ENCODE measurements at places on chromosomes 5 and 9.

DNA sequence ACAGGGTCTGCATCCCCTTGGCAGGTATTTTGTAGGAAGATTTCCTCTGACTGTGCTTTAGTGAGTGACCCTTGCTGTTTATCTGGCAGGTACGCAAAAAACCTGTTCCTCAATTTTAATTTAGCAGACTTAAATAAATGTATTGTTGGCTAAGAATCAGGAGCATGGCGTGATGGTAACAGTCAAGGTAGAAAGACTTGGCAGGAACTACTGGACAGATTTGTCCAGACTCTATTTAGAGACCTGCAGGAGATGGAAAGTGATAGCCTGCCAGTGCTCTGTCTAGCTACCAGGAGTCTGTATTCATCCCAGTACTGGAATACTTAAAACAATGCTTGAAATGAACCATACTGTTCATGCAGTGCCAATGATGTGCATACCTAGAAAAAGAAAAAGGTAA, 78.8 kb upstream of the MAST4 start:
- peak; percentile 9 for DNase-seq

- DNase-seq: peak; percentile 20
Observed at GRCh38 chr5:14153071-14153864, 10.1 kb downstream of the TRIO start.

DNA sequence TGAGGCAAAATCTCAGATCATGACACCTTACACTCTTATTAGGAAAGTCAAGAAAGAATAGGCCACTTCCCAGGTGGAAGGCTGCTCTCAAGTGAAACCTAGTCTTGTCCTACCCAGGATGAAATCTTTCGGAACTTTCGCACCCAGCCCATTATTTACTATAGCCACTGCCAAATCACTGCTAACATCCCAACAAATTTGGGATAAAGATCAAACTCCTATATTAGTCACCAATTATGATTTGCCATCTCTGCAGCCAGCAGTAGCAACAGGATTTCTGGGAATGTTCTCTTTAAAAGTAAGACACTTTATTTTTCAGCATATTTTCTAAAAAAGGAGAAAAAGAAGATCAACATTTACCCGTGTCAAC, 224.6 kb downstream of the GAS1 start:
- DNase-seq: no peak

GRCh38 chr9:108211411-108211955, 644.3 kb downstream of the ACTL7B start:
- DNase-seq: no peak

DNA sequence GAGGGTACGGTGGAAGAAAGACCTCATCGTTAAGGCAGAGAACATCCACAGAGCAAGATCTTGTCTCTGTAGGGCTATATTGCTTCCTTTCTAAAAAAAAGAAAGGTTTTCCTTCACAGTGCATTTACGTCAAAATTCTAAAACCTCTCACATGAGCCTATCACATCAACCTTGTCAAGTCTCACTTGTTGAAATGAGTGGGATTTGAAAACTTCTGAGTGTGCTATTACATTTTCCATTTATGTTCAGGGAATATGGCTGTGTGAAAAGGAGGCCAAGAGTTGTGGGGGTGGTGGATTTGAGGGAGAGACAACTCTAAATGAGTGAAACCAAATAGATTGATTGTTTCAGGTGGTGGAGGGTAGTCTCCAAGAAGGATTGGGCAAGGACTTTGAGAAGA, 147.1 kb upstream of the MPDZ start:
- DNase-seq: no peak

DNA sequence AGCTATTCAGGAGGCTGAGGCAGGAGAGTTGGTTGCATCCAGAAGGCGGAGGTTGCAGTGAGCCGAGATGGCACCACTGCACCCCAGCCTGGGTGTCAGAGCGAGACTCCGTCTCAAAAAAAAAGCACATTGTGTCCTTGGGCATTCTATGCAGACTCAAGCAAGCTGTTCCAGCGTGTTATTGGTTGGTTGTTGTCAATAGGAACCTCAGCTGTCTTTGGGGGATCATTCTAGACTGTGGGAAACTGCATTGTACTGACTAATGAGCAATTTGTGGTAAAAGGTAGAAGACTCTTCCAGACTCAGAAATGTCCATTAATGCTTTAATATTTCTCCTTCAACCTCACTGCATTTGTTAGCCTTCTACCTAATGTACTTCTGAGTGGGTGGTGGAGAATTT, 379.5 kb upstream of the GRAMD2B start:
- DNase-seq: peak; percentile 31

GRCh38 chr9:17807613-17808282, 228.9 kb downstream of the SH3GL2 start:
- DNase-seq: peak; percentile 83

GRCh38 chr9:91930475-91930874, 19.6 kb downstream of the ROR2 start:
- no peak for DNase-seq

- DNase-seq: no peak
Observed at GRCh38 chr5:128487041-128487440, 51.0 kb downstream of the FBN2 start.

GRCh38 chr5:149807176-149807575, 77.1 kb downstream of the PPARGC1B start:
- no peak for DNase-seq

DNA sequence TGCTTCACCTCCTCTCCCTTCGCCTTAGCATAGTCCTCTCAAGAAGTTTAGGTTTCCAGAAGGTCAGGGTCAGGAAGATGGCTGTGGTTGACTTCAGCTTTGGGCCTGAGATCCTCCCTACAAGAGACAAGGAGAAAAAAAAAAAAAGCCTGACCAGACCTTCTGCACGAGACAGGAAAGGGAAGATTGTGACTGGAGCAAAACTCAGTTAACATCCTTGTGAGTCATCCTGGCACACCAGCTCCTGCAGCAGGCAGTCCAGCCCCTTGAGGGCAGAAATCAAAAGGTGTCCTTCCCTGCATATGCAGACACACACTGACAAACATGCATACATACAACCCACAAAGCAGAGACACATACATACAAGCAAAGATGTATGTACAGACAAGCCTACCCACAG, 18.0 kb upstream of the ENHO start:
- no peak for DNase-seq

- DNase-seq: peak; percentile 35
Observed at GRCh38 chr5:56816546-56817081, 1.3 kb downstream of the MAP3K1 start.

- DNase-seq: no peak
Observed at GRCh38 chr9:107224252-107224651, 58.8 kb upstream of the RAD23B start.

GRCh38 chr5:119078071-119078846, 7.4 kb downstream of the DMXL1 start:
- no peak for DNase-seq

- no peak for DNase-seq
Observed at GRCh38 chr5:58755397-58755796, 172.5 kb downstream of the RAB3C start.

DNA sequence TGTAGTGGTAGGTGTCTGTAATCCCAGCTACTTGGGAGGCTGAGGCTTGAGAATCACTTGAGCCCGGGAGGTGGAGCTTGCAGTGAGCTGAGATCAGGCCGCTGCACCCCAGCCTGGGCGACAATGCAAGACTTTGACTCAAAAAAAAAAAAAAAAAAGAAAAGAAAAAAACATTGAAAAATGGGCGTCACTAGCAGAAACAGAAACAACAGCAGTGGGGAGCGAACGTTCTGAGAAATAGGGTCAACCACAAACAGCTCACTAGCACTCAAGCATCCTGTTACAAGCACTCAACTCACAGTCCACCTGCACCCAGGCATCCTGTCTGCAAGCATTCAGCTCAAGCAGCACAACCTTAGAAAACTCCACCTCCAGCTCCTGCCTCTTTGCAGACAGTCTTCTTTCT, 17.2 kb downstream of the TRIM14 start:
- peak; percentile 87 for DNase-seq

DNA sequence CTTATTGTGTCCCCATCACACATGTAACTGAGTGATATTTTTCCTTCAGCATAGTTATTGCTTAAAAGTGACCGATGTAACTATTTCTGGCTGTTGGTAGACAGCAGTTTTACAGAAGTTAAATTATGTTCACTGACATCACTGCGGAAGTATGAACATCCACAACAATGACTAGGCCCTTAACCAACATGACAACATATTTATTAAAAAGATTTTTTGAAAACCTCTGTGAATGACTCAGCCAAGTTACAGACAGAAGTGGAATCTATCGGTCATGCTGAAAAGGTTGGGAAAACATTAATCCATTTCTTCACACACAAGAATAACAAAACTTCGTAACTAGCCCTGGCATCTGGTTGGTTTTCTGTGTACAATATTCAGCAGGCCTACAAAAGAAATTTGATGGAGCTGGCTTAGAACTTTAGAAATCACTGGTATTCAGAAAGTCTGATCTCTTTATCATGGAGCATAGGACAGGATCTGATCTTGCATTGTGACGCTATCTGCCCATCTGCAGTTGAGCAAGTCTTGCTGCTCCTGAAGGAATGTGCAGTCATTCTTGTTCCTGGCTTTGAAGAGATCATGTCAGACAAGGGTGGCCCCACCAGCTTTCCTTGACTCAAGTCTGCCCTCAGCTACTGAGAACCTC, 6.5 kb downstream of the GLIS3 start:
- DNase-seq: no peak

DNA sequence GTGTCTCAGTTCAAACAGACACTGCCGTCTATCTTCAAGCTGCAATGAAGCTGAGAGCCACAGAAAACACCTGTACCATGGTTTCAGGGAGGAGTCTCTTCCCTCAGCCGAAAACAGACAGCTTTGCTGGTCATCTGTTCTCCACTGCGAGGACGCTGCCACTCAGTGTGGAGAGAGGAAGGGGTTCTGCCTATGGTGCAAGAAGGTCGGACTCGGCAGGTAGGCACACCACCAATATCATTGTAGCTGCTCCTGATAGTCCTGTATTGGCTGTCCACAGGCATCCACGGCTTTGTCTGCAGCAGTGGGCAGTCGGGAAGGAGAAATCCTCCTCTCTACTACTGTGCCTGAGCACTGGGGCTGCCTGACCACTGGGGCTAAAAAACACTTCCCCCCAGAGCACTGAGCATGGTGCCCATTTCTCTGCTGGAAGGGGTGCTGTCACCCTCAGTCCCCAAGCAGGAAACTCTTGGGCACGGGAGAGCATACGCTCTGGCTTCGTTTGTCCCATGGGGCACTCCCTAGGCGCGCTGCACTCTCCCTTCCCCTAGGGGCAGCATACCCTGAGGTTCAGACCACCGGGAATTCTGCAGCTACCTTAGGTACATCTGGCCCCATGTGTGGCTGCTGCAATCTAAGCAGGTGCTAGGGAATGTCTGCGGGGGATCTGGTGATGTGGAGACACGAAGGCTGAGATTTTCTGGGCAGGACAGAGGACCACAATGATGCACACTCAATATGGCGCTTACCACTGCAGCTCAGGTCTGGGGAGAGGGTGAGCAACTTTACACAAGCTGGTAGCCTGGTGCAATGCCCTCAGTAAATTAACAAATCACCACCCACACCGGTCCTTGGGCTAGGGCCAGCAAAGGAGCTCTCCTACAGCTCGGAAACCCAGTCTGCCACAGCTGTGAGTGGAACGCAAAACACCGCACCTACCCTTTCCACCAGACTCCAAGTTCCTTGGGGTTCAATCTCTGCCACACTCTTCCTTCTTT, 880.9 kb upstream of the SEMA6A start:
- no peak for DNase-seq

- DNase-seq: no peak
Observed at GRCh38 chr5:173830421-173830820, 57.7 kb upstream of the CPEB4 start.

DNA sequence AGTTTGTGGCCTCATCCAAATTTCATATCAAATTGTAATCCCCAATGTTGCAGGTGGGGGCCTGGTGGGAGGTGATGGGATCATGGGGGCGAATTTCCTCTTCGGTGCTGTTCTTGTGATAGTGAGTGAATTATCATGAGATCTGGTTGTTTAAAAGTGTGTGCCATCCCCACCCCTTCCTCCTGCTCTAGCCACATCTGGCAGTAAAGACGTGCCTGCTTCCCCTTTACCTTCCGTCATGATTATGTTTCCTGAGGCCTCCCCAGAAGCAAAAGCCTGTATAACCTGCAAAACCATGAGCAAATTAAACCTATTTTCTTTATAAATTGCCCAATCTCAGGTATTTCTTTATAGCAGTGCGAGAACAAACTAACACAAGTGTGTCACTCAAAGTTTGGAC, 71.0 kb upstream of the MOCS2 start:
- no peak for DNase-seq

- no peak for DNase-seq
Observed at GRCh38 chr5:25619273-25619672, 974.5 kb upstream of the CDH10 start.

DNA sequence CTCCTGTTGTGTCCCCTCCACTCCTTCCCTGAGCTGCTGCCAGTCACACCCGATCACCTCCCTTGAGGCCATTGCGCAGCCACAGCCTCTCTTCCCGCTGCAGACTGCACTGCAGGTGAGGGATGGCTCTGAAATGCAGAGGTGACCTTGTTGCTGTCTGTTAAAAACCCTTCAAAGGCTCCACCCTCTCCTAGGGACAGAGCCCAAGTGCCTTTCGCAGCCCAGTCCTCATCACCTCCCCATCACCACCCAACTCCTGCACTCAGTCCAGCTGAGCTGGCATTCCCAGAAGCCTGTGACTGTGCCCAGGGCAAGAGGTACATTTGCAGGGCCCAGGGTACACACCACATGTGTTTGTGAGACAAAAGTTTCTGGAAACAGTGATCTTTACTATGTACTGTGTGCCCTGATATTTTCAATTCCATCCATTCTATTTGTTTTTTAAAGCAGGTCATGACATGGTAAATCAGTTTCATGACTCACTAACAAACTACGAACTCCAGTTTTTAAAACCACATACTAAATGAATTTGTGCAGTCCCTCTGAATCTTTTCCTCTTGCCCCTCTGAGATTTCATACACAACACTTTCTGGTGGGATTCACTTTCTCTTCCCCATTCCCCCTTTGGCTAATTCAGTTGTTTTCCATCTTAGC, 73.0 kb upstream of the SPOCK1 start:
- no peak for DNase-seq

GRCh38 chr9:110015759-110016158, 192.2 kb downstream of the C9orf152 start:
- DNase-seq: peak; percentile 72

GRCh38 chr9:124940521-124940893, 376 bp downstream of the GOLGA1 start:
- DNase-seq: peak; percentile 61

DNA sequence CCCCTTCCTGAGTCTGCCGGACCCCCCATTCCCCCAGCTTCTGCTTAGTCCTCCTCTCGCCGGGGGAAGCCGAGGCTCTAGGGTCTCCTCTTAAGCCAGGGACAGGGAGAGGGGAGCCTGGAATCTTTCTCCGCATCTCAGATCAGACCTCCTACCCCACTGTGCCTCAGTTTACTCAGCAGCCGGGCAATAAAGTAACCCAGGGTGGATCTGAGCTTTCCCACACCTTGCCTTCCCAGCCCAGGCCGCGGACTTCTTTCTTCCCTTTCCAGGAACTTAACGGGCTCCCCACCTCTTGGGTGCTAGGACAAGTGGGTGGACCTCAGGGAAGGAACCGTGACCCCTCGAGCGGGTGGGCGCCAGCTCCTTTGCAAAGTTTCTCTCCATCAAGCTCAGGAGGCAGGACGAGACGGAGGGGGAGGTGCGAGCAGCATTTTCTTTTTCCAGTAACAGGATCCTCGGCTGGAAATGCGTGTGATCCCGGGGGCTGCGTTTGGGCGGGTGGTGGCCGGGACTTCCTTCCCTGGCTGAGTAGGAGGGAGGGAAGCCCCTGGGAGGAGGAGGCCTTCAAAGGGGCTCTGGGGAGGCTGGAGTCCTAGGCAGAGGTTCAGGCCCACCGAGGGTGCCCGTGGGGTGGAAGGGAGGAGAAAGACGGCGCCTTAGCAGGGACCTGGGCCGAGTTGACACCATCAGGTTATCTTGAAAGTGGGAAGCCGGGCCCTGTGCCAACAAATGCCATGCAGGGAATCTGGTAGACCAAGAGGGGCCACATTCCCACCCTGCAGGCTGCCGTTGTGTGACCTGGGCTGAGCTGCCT, 795 bp downstream of the DAB2IP start:
- peak; percentile 63 for DNase-seq

Data from NCI-H2171 treated with DMSO at 0.1 percent for 48 hours (cell line).